ENCODE measurements at places on chromosomes 5 and 9.

DNA sequence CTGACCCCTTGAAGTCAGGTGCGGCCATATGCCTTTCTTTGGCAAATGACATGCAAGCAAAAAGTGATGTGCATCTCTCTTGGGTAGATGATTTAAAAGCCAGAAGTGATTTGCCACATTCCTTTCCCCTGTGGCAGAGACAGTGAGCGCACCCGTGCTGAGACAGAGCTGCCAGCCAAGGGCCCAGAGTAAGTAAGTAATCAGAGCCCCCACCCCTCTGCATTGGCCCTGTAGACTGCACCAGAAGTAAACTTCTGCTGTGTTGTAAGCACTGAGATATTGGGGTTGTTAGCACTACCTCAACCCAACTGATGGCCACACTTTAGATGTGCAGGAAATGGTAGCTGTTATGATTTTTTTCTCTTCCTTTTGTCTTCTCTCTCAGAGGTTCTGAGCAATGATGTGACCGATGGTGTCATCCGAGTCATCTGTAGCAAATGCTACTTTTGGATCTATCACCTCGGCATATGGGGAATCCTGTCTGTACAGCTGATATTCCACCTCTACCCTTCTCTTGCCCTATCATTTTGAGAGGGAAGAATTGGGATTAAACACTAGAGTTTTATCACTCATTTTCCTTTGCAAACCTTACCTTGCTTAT lies 58.0 kb downstream of the DOCK2 start:
- DNase-seq = no peak

DNA sequence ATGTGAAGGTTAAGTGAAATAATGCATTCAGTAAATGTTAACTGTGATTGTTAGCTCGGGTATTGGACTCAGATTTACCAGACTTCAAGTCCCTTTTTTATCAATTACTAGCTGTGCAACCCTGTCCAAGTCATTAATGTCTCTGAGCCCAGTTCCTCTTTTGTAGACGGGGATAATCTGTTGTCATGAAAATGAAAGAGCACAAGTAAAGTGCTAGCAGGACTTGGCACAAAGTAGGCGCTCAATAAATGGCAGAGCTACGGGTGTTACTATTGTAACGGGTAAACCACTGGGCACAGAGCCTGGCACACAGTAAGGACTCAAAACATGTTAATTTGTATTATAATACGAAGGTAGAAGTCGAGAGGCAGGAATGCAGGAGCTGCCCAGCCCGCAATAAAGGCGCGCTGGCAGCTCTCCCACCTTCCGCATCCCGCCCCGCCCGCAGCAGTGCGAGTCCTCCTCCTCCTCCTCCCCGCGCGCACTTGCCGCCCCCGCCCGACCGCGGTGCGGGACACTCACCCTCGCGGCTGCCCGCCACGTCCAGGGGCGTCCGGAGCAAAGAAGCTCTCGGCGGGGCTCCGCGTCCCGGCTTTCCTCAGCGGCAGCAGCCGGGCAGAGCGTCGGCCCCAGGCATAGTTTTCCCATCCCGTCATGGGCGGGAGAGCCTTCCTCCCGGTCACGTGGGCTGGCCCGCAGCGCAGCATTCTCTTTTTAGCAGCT lies at the start of gene C1QTNF2:
Gene C1QTNF2 (minus strand): TSS at position 637 of the 723 bp plus-strand sequence. CDS start 15,615 bp downstream, outside the sequence.
- no peak for DNase-seq

DNA sequence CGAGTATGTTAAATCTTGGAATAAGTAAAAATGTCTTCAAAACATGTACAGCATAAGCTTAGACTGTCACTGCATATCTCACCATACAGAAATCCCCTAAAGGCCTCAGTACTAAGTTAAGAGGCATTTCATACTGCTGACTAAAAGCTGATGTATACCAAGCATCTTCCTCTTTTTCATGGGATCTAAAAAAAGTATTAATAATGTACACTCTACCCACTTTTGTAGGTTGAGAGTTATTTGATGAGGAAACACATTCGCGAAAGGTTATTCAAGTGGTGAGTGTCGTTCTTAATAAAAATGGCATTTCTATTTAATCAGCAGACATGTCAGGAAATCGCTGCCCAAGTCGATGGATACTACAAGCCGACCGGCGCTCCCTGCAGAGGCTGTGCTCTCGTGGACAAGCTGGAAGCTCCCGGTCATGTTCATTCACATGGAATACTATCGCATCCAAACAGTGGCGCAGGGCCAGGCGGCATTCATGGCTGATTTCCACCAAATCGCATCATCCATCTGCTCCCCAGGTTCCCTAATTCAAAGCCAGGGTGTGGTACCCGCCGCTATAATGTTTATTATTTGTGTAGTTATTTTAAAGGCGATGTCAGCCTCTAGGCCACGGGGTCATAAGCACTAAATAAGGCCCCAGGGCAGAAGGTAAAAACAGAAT lies 724 bp downstream of the SGTB start:
- DNase-seq = peak; percentile 7

DNA sequence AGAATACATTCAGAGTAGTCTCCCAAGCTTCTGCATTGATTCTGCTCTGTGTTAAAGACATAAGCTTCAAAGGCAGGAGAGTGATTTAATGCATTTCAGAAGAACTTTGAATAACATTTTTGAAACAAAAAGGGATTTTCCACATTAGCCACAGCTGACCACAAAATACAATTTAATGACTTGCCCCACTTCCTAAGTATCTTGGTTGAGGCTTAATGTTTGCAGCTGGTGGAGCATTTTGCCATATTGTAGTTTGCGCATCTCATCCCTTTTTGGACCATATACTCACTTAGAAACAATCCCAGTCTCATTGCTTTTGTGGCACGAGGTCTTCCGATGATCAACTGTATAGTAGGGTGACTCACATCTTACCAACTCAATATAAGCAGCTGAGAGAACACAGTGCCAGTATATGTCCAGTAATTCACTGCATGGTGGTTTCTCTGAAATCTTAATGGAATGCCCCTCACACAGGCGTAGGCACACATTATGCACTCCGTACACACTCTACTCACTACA lies 455.8 kb upstream of the PTGER4 start:
- no peak for DNase-seq

DNA sequence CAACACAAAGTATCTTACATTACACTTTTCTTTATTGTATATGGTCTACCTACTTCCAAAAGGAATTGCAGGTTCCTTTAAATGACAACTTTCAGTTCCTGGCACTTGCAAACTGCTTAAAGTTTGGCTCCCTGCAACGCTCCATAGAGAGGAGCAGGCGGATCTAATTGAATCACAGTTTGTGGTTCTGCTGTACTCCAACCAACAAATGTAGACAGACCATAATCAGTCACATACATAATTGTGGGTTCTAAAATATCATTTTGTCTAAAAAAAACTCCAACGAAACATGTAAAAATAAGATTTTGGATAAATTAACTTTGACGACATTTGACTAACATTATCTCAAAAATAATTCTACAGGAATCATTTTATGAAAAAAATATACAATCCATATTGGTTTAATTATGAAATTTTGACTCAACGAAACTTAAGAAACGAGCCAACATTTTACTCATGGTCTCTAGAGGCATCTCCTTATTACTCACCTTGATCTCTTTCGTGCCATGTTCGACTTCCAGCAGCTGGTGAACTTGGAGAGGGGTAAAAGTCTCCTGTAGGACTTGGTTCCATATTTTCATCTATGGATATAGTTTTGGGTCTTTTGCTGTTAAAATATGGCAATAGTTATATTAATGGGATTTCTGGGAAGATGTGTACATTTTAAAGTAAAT lies 167.6 kb downstream of the NFIB start:
- no peak for DNase-seq

- no peak for DNase-seq
Observed at GRCh38 chr5:179820127-179820482, 600 bp upstream of the SQSTM1 start.

DNA sequence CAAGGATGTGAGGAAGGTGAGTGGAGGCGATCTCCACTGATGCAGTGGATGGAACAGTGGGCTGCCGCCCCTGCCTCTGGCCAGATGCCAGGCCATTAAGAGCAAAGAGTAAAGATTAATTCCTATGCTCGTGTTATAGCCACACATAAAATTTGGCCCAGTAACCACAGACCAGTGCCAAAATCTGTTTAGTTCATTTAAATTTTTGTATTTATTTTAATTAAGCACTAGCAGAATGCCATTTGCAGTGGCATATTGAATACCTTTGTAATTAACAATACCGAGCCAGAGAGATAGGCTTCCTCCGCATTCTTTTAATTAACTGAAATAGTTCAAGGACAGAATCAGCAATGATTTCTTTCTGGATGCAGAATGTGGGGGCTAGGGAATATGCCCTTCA lies 179.8 kb downstream of the MED10 start:
- DNase-seq = no peak

DNA sequence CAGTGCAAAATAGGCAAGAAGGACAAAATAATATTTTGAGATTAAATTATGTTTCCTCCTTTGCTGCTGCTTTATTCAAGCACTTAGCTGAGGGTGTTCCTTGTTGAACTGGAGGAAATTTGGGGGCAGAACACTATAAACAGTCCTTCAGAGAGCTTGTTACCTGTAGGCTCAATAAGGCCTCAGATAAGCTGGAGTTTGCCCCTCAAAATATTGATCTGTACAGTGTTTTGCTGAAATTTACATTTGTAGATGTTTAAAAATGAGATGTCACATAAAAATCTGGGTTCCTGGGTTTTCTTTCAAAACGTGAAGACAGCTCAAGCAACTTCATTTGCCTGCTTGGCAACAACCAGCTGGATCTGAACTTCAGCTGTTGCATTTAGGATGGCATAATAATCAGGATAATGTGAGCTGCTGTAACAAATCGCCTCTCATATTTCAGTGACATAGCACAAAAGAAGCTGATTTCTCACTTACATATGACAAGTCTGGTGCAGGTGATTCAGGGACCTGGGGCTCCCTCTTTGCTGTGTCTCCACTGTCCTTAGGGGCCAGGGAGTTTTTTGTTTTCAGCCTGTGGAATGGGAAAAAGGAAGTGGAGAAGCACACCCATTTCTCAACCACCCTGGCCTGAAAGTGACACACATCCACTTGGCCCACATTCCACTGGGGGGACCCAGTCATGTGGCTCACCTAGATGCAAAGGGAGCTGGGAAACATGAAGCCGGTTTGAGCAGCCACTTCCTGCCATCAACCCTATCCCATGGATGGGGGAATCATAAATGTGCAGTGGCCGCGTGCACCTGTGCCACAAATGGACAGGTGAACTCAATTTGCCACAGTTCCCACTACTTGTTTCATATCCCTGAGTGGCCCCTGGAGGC lies 2.4 kb upstream of the PSAT1 start:
- DNase-seq = no peak

DNA sequence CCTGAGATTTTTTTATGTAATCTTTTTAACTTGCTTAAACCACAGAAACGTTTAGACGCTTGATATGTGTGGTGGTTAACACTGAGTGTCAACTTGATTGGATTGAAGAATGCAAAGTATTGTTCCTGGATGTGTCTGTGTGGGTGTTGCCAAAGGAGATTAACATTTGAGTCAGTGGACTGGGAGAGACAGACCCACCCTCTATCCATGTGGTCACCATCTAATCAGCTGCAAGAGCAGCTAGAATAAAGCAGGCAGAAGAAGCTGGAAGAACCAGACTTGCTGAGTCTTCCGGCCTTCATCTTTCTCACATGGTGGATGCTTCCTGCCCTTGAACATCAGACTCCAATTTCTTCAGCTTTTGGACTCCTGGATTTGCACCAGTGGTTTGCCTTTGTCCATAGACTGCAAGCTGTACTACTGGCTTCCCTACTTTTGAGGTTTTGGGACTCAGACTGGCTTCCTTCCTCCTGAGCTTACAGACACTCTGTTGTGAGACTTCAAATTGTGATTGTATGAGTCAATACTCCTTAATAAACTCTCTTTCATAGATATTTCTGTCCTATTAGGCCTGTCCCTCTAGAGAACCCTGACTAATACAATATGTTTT lies 816.0 kb upstream of the CDH9 start:
- DNase-seq = no peak

DNA sequence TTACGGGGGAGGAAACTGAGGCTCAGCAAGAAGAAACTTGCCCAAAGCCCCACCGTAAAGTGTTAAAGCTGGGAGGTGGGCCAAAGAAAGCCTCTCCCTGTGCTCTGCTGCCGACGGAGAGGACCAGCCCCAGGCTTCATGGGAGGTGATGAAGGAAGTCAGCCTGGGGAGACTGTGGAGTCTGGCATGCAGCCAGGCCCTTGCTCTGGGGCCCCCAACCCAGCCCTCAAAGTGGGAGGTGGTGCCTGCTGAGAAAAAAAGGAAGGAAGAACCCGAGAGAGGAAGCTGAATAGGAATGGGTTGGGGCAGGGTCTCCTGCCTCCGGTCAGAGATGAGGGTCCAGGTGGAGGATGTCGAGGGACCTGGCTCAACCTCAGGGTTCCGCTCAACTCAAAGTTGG lies 3.8 kb downstream of the RNF44 start:
- no peak for DNase-seq

DNA sequence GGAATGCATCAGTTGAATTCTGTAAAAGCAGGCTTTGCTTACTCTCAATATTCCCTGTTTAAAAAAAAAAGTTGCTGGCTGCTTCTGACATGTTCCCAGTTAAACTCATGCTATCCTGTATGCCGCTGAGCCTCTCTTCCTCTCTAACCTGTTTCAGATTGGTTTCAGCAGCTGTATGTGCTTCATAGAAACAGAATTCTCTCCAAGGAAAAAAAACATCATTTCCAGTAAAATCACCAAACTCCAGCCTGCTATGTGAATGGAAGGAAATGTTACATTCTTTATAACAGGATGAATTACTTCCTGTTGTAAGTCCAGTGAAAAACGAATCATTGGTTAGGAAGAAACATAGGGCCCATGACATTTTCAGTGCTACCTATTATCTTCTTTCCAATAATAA lies 25.7 kb upstream of the KCNV2 start:
- no peak for DNase-seq

GRCh38 chr9:6631207-6631512 lies 14.4 kb downstream of the GLDC start:
- DNase-seq = no peak

GRCh38 chr5:76114179-76114851 lies 31.1 kb downstream of the SV2C start:
- DNase-seq = no peak

DNA sequence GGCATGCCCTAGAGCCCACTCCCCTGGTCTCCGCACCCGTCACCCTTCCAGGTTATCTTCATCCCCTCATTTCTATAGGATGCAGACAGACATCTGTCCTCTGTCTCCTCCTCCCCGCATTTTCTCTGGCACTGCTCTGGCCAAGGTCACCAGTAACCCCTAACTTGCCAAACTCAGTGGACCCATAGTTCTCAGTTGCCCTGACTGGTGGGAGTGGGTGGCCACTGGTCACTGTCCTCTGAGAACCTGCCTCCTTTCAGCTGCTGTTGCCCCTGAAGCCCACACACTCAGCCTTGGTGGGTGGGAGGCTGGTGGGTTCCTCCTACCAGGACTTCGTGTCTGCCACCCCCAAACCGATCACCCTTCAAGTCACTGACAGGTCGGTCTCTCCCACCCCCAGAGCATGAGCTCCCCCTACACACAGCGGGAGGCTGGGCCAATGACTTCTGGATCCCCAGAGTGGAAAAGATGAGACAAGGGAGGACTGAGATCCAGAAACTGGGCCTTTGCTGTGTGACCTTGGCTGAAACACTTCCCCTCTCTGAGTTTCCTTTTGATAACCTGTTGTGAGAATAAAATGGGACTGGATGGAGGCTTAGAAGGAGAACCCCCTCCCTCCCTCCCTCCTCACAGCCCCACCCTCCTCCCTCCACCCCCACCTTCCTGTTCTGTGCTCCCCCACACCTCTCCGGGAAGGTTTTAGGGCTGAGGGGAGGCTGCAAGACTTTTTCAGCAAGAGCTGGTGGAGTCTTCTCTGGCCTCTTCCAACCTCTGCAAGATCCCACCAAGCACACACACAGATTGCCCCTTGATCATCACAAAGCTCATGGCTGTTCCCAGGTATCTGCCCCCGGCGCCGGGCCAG lies 2.4 kb upstream of the DBN1 start:
- DNase-seq = no peak

All from T-helper 17 cell (primary cell).